ENCODE measurements at places on chromosomes 11 and 22. TPM values are rescaled to one million over a fixed set of nuclear protein-coding genes. Genes with fewer than 3 reads are reported as not detected.

- no peak for DNase-seq
Measured at GRCh38 chr11:11324090-11324489, 29.0 kb downstream of the CSNK2A3 start.

DNA sequence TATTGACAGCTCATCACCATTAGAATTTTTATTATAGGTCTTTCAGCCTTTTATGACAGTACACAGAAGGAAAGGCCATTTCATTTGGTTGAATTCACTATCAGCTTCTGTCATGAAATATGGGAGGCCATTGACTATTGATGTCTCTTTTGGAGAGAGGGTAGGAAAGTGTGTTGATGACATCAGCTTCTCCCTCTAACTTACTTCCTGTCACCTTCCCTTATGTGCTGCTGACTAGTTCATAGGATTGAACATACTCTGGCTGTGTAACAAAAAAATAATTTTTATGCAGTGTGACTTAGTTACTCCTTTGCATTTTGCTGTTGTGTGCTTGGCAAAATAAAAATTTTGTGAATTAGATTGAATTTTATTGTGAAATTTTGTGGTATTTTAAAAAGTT lies 769.2 kb downstream of the METTL15 start:
- DNase-seq, result no peak

DNA sequence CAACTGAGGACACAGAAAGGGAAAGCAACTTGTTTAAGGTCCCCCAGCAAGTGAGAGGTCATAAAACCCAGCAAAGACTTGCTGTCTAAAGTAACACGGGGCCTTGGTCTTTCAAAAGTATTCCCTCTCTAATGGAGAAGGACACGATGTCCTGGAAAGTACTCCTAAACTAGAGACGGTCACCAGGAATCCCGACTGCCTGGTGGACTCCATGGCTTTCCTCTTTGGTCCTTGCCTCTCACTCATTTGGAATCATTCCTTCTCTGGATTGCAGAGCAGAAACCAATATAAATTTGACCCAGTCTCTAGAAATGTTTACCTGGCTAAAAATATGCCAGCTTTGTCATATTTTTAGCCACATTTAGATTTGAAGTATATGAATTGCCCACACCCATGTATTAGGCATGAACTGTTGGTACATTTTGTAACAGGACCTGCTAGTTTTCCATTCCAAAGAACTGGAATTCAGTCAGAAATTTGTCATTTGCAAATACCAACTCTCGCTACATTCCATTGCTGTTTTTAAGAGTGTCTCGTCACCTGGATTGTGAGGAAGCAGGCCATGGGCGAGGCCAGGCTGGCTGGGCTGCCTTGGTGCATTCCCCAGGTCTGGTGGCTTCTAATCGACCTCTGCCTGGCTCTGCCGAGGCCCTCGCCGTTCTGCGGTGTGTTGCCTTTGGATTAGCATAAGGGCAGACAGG lies 12.9 kb downstream of the NAV2 start:
- DNase-seq, result no peak

GRCh38 chr11:113113801-113114704 lies 152.8 kb downstream of the NCAM1 start:
- peak; percentile 77 for DNase-seq

DNA sequence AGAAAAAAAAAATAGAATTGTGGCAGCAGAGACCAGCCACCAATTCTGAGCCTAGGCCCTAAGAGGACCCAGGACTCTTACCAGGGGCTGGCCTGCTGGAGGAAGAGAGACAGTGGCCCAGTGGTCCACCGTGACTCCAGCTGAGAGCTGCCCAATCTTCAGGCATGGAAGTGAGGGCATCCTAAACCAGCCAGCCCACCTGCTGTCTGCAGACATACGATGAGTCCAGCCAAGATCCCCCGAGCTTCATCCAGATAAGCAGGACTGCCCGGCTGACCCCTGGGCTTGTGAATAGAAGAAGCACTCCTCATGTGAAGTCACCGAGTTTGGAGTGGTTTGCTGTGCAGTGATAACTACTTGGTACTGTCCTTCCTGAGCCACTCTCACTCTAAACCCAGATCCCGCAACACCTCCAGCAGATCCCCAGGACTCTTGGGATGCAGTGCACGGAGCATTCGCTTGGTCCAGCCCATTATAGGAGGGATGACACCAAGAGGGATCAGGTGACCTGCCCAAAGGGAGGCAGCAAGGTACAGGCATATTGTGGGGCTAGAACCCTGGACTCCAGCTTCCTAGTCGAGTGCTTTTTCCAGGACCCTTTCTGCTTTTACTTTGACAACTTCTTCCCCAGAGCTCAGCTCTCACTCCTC lies 41.7 kb upstream of the FGF3 start:
- no peak for DNase-seq

DNA sequence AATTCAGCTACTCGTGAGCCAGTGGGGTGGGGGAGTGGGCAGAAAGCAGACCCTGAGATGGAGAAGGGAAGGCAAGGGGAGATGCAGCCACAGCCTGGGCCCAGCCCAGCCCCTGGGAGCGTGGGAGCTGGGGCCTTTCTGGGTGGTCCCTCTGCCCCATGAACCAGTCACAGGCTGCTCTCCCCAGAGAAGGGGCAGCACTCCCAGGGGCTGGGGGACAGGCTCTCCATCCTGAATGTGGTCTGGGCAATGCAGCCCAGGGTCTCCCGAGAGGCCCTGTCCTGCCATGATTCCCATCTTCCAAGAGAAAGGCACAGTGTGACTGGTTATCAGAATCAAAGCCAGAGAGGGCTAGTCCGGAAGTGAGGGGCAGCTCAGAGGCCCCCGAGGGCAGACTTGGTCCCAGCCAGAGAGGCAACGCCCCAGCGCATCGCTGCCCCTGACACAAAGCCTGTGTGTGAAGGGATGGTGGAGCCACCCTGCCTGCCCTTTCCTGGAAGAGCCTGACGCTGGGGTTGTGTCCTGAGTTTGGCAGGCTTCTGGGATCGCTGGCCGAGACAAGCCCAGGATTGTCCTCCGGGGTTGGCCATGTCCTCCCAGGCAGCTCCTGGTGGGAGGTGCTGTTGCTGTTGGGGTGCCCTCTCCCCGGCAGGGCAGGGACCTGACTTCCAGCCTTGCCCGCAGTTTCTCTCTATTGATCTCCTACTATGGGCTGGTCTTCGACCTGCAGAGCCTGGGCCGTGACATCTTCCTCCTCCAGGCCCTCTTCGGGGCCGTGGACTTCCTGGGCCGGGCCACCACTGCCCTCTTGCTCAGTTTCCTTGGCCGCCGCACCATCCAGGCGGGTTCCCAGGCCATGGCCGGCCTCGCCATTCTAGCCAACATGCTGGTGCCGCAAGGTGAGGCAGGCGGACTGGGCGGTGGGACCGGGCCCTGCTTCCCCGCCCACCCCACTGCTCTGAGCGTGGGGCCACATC lies 23.8 kb upstream of the SLC22A12 start:
- no peak for DNase-seq

DNA sequence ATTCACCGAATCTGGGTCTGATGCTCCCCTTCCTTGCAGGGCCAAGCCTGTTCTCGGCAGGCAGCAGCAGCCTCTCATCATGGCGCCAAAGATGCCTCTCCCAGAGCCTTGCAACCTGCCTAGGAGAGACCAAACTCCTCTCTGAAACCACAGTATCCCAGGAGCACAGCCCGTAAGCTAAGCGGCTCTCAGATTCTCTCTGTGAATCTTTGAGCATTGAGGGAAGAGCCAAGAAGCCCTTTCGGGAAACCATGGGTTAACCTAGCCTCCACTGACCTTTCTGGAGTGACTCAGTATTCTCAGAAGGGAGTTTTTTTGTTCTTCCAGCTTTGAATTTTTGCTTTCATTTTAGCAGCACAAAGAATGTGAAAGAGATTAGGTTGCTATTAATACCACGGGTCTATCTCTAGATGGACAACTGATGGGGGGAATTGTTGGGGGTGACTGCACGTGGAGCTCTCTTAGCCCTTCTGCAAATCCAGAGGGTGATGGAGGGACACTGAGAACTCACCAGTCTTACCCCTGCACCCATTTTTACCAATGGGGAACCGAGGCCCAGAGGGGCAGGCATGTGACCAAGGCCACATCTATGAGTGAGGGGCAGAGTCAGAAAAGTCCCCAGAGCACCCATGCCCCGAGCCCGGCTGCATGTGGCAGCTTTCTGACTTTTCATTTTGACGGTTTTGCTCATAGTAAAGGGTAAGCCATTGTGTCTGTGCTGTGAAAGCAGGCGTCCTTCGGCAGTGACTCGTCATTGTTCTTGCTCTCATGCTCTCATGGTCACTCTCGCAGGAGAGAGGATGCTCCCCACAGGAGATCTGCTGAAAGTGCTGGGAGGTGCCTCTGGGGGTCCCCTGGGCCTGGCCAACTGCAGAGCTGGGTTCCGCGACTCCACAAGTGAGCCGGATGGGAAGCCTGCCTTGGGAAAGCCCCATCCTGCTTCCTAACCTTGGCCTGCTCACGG lies 36.0 kb downstream of the IRAG1 start:
- DNase-seq, result no peak

DNA sequence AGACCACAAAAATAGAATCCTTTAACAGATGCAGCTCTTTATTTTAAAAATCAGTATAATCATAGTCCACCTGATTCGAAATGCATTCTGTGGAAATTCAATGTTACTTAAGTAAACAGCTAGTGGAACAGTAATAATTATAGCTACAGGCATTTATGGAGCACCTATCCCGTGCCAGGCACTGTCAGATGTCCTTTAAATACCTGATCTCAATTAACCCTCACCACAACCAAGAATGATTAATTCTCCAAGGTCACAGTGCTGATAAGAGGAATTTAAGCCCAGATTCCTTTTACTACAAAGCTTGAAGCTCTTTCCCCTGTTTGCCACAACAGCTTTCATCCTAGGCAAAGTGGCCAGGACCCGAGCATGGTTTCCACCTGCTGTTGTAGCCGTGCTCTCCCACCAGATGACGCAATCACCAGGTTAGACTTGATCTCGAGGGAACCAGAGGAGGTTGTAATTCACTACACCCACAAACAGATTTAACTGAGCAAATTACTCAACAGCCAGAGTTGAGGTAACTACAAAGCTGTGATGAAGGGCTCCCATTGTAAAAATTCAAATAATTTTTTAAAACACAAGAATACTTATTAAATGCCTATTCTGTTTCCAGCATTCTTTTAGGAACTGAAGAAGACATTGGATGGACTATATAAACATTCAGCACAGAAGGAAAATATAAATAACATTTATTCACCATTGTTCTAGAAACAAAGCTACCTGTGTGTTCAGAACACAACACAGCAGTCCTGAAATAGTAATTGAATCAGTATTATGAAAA lies 10.3 kb downstream of the PRDM10 start:
- DNase-seq, result no peak

The GRIK4 gene
- total RNA-seq, result not detected

The CNGA4 gene
- not detected for total RNA-seq

The OR51E1 gene
- total RNA-seq, result not detected

The OR2AG2 gene
- not detected for total RNA-seq

The NPAS4 gene
- not detected for total RNA-seq

The TIGD3 gene
- total RNA-seq, result 2.3 TPM
